ENCODE measurements at places on chromosomes 12 and 14. TPM values are rescaled to one million over a fixed set of nuclear protein-coding genes. Genes with fewer than 3 reads are reported as not detected.

DNA sequence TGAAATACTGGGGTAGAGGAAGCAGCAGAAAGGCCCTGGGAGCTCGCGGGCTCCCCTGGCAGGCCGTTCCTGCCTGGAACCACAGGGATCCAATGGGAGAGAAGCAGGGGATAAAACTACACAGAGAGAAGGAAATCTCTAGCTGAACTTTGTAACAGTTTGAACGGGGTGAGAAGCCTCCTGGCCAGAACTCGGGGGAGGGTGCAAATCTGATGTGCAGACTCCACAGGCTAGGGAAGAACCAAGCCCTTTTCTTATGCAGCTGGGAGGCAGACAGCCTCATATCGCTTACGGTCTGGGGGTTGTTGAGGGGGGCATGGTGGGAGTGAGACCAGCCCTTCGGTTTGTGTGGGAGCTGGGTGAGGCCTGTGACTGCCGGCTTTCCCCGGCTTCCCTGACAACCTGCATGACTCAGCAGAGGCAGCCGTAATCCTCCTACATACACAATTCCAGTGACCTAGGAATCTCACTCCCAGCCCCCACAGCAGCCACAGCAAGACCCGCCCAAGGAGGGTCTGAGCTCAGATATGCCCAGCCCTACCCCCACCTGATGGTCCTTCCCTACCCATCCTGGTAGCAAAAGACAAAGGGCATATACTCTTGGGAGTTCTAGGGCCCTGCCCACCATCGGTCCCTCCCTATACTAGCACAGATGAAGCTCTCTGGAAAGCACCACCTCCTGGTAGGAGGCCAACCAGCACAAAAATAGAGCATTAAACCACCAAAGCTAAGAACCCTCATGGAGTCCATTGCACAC lies 143.0 kb downstream of the TMTC1 start:
- peak; percentile 18 for DNase-seq

DNA sequence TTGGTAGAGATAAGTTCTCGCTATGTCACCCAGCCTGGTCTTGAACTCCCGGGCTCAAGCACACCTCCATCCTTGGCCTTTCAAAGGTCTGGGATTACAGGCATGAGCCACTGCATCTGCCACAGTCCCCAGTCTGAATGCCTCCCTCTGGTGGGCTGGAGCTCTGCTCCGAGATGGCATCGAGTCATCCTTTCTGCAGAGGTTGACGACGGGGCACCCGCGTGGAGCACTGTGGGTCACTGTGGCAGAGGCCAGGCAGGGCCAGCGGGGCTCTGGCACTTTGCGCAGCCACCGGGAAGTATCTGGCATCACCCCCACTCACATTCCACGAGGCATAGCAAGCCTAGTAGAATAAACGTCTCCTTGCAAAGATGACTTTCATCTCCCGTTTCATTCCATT lies 163.3 kb upstream of the DIO3 start:
- DNase-seq, result no peak

Gene NTN4
- 4.3 TPM for total RNA-seq

- DNase-seq, result no peak
Measured at GRCh38 chr14:39593377-39593776, 161.1 kb upstream of the FBXO33 start.

GRCh38 chr12:81231574-81232368 lies 153.9 kb downstream of the ACSS3 start:
- no peak for DNase-seq
